ENCODE measurements at places on chromosomes 7 and 10.

DNA sequence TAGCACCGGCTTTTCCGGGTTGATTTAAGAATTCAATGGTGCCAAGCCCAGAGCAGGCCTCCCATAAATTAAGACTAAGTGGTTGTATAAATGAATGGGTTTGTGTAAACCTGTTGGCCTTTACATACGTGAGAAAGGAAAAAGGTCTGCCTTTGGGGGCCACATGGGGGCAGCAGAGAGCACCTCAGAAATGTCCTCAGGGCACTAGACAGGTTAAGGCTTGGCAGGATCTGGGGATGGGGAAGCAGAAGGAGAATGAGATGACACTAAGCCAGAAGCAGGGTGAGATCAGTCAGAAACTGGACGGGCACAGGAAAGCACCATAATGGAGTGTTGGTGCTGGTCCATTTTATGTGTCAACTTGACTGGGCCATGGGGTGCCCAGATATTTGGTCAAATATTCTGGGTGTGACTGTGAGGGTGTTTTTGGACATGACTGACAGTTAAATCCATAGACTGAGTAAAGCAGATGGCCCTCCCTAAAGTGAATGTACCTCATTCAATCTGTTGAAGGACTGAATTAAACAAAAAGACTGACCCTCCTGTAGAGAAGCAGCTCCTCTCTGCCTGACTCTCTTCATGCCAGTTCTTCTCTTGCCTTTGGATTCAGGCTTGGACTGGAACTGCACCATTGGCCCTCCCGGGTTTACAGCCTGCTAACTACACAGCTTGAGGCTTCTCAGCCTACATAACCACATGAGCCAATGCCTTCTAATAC is 58.9 kb downstream of the FRMPD2 start:
- peak; percentile 41 for DNase-seq

- no peak for DNase-seq
These were observed 287 bp downstream of the DCLRE1A start for GRCh38 chr10:113853578-113854012.

DNA sequence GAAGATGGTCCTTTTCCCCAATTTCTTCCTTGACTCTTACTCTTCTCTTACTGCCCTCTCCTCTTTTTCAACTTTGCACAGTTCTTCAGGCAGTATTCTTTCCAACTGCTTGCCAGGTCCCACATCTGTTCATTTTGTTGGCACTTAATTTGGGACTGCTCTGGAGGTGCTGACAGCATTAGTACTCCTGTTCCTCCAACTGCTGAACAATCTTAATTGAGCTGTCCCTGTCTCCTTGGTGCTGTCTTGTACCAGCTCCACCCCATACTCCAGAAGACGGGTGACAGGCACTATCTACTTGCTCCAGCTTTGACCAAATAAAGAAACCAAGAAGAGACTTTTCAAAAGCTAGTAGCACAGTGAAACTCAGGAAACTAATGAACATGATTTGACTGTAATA is 160.0 kb downstream of the PDE1C start:
- DNase-seq = no peak

DNA sequence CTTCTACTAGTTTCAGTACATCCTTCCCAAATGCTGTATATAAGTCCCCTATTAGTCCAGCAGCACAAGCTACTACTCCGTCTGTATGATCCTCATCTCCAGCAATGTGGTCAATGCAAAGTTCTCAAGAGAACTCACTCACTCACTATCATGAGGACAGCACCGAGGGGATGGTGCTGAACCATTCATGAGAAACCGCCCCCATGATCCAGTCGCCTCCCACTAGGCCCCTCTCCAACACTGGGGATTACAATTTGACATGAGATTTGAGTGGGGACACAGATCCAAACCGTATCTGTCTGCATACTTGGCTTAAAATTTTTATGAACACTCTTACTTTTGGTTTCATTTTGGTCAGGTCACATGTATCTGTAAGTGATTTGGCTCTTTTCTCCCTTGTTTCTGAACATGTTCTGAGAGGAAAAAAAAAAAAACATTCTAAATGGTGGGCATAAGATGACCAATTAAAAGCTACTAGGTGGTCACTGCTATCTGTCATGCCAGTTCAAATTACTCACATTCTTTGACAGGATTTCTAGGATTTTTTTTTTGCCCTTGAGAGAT is 60.1 kb downstream of the ZNF783 start:
- peak; percentile 62 for DNase-seq

GRCh38 chr10:1169186-1169885 is 113.2 kb downstream of the WDR37 start:
- no peak for DNase-seq

DNA sequence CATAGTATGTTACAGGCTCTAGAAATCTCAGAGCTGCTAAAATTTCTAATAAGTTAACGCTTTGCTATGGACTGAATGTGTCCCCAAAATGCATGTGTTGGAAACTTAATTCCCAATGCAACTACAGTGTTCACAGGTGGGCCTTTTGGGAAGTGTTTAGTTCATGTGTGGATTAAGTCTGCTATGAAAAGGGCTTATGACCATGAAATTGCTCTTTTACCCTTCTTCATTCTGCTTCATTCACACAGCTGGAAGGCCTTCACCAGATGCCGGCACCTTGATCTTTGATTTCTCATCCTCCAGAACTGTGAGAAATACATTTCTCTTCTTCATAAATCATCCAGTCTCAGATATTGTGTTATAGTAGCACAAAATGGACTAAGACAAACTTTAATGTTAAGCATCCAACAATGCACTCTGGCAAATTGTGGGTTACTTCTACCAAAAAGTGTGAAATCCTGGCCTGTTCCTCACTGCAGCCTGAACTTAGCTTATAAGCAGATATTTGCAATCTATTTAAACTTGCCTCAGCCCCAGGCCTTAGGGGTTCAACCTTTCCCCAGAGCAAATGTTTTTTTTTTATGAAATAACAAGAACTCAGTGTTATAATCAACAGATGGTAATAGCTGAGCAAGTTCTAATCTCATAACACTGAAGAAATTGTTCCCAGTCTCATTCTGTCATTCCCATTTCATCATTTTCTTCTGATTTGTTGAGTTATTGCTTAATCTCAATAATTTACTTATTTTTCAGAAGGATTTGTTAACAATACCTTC is 523.6 kb downstream of the KIF20B start:
- DNase-seq = no peak

DNA sequence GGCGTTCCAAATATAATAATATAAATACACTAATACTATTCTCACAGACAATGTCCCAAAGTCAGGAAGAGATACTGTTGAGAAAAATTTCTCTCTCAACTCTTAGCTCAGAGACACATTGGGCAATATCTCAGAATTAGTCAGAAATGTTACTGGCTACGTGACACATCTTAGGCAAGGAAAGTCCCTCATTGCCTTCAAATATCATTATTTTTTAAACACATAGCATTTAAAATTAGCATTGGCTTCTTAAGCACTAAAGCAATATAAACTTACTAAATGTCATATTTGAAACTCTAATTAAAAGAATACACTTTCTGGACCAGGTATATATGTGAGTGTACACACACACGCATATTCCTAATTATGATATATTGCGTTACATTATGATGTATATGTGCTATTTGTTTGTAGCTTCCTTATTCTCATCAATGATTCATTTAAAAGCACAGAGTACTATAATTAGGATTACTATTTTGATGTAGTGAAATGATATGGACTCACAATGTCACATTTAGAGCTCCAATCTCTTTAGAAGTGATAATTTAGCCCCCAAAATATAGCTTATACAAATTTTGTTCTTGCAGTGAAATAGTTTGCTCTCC is 255.8 kb downstream of the TWIST1 start:
- peak; percentile 72 for DNase-seq

DNA sequence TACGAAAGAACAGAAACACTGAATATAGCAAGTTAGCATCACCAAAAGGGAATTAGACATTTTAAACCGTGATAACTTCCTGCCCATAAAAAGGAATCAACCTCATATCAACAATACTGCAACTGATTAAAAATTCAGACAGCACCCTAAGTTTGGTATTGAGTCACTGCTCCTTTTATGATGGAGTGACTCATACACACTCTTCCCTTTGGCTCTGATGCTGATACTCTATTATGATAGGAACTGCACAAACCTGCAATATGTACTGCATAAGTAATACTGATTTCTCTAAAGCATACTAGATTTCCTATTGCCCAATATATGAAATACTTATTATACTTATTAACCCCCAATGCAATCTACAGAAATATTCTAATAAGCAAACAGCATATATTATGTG is 118.7 kb downstream of the PARD3 start:
- peak; percentile 77 for DNase-seq

DNA sequence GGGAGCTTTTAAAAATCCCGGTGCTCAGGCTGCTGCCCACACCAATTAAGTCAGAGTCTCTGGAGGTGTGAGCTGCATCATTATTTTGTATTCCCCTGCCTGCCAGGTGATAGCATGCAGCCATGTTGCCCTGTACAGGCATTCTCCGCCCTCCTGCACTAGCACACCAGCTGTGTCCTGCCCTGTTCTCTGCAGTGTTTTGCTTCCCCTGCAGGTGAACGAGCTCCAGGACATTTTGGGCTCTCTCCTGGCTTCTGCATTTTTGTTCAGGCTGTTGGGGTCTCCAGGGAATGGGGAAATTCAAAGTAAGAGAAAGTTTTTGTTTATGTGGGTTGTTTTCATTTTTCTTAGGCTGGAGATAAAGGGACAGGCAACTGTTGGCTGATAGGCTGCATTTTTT is 271.0 kb upstream of the COBL start:
- no peak for DNase-seq

GRCh38 chr7:83614112-83614511 is 34.8 kb downstream of the SEMA3E start:
- no peak for DNase-seq

- DNase-seq = peak; percentile 48
These were observed 717 bp downstream of the ADCY1 start for GRCh38 chr7:45574669-45575500.

DNA sequence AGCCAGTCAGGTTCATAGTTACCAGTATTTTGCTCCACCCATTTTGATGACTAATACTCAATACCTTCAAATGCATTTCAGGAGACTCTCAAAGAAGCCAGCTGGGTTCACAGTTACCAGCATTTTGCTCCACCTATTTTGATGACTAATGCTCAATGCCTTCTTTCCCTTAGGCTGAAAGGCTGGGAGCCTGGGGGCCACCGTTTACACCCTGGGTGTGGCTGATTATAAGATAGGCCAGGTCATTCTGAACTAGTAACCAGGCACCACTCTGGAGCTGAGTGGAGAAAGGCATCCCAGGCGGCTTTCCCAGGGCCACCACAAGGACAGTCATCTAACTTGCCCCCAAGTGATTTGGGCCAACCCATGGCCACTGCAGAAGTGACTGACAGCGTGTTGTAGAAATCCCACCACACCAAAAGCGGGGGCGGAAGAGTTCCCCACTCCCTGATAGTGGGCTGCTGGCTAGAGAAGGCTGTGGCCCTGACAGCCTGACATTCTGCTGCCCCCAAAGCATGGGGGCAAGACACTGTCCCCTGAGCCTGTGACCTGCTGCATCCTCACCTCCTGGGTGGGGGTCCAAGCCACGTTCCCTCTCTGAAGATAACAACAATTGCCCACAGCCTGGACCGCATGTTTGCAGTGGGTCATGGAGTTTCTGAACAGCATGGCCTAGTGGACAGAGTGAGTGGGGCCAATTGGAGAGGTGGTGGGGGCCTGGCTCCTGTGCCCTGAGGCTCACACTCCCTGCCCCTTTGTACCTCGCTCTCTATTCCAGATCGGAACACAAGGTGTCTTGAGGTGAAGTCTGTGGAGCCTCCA is 23.0 kb upstream of the ZNF488 start:
- DNase-seq = peak; percentile 83

- DNase-seq = no peak
These were observed 128.0 kb downstream of the KCND2 start for GRCh38 chr7:120400806-120401455.

GRCh38 chr10:101922846-101923245 is 79.2 kb upstream of the KCNIP2 start:
- DNase-seq = no peak

DNA sequence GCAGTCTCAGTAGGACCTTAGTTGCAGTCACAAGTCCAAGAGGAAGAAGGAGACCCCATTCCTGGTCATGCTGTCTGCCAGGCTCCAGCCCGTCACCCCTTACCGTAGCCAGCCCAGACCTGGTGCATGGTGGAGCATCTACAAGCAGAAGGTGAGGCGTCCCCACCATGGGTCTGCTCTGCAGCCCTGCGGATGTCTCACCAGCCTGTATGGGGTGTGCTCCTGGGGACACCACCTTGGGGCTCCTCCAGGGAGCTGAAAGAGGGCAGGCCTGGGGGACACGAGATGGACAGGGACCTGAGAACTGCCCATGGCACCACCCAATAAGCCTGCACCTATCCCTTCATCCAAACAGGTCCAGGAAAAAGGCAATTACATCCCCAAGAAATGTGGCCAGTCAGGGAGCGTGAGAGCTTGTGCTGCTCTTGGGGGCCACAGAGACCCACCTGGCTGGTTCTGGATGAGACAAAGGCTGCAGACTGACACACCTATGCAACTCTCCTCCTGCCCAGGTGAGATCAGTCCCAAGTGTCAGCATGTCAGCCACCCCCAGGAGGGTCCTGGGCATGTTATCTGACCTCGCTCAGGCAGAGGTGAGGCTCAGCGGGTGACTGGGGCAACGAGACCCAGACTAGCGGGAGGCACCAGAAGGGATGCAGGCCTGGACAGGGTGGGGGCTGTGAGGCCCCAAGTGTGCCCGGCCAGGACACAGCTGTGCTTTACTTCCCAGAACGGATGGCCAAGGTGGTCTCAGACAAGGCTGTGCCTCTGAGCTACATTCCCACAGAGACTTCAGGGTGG is 84.5 kb upstream of the RET start:
- no peak for DNase-seq

DNA sequence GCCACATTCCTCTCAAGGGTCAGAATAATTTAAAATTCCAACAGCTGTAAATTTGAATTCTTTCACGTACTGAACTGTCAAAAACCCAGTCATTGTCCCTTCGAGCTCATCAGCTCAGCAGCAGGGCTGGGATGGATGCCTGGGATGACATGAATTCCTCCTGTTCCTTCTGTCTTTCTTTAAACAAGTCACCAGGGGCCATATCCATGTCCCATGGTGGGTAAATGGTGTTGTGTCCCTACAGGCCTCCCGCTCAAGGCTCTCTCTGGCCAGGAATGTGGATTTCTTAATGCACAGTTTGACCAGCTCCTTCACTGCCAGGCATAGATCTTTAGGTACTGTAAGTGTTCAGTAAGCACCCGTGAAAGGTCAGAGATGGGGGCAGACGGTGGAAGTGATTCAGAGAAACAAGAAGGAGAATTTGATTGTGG is 13.8 kb upstream of the TECPR1 start:
- DNase-seq = peak; percentile 44

- no peak for DNase-seq
These were observed 1249.9 kb upstream of the AUTS2 start for GRCh38 chr7:68348401-68348800.

GRCh38 chr7:20444030-20444800 is 113.5 kb downstream of the ITGB8 start:
- no peak for DNase-seq

- no peak for DNase-seq
These were observed 14.9 kb upstream of the SRGN start for GRCh38 chr10:69073026-69073425.
